ENCODE measurements at places on chromosomes 11 and 22.
A peak's percentile ranks its signal among the peaks of the same experiment; 100 is the strongest.

DNA sequence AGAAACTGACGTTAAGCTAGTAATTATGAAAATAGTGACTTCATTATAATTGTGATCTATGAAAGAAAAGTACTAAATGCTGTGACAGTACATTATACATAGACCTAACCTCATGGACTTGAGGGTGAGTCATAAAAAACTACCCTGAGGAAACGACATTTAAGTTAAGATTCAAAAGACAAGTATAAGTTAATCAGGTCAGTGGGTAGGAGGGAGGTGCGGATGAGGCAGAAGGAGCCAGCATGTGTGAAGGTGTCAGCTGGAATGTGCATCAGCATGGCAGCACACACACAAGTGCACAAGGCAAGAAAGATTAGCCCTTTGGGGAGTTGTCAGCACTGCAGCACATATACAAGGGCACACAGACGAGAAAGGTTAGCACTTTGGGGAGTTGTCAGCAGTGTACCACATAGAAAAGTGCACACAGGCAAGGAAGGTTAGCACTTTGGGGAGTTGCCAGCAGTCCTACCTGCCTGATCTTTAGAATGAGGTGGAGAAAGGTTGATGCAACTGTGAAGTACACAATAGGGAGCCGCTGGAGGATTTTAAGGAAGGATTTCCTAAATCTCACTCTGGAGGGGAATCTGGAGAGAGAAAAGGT, 31.6 kb upstream of the CAVIN3 start:
- no peak for DNase-seq

- no peak for DNase-seq
Measured at GRCh38 chr22:46863794-46864193, 101.3 kb downstream of the TBC1D22A start.

- no peak for DNase-seq
Measured at GRCh38 chr11:86901599-86901998, 53.6 kb downstream of the FZD4 start.

GRCh38 chr22:50114221-50115021, 24.6 kb downstream of the MOV10L1 start:
- no peak for DNase-seq

DNA sequence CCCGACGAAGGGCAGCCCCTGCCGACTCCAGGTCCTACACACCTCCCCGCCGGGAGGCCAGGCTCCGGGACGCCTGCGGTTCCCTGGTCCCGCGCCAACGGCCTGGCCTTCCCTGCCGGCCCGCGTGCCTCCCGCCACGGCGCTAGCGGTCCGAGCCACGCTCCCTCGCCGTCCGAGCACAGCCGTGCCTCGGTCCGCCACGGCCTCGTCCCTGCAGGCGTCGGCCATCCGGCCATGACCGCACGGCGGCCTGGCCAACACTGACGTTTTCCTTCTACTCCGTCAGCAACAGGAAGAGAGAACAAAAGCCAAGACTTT, 532 bp downstream of the EIF4G2 start:
- DNase-seq = no peak

GRCh38 chr11:36007127-36007655, 63.3 kb downstream of the LDLRAD3 start:
- DNase-seq = no peak

- no peak for DNase-seq
Measured at GRCh38 chr11:75603791-75604736, 42.0 kb downstream of the SERPINH1 start.

GRCh38 chr11:7413961-7414915, 71.1 kb upstream of the OLFML1 start:
- no peak for DNase-seq

- peak; percentile 57 for DNase-seq
Measured at GRCh38 chr11:1882265-1883238, 9.1 kb downstream of the PRR33 start.

DNA sequence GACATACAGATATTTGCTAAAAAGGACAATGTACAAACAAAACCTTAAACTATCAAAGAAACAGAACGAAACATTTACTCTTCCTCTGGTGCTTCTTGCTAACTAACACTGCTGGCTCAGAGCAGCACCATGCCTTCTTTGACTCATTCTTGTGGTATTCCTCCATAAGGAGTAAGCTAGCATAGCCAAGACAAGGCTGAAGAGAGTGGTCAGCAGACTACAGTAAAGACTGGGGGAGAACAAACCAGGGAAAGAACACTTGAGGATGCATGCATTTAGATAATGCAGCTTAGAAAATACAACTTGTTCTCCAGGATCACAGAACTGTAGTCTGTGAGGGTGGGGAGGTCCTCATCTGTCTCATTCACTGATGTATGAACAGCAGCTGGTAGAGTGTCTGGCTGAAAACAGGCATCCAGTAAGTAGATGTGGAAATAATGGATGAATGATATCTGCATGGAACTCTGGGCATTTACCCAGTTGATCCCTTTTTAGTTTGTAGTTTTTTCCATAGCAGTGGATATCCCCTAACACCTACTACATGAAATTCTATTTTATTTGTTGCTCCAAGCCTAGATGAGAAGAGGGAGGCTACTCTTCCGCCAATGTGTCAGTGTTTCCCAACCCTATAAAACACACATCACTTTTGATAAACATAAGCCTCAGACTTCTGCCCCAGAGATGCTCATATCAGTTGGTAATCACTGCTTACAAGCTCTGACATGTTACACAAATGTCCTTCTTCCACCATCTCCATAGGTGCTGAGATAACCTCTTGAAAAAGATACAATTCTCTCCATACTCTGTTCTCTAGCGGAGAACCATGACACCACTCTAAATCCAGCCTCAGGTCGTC, 7.3 kb downstream of the SNX19 start:
- DNase-seq = no peak

GRCh38 chr11:66450560-66450959, 11.9 kb upstream of the MRPL11 start:
- no peak for DNase-seq

DNA sequence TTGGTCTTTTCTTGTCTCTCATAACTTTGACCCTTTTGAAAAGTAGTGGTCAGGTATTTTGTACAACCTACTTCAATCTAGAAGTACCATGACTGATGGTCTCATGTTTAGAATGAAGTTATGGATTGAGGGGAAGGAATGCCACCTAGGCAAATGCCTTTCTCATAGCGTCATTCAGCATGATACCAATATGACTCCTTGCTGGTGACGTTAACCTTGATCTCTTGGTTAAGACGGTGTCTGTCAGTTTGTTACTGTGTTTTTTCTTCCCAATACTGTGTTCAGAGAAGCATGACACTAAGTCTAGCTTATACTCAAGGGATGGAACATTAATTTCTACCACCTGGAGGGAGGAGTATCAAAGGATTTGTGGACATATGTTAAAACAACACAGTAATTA, 130.9 kb downstream of the KIF18A start:
- DNase-seq = no peak

- no peak for DNase-seq
Measured at GRCh38 chr11:117706322-117706814, 90.6 kb downstream of the DSCAML1 start.

GRCh38 chr11:27882066-27882697, 181.9 kb upstream of the BDNF start:
- DNase-seq = no peak

GRCh38 chr11:71153005-71153390, 99.4 kb downstream of the SHANK2 start:
- no peak for DNase-seq

- no peak for DNase-seq
Measured at GRCh38 chr22:25134451-25134850, 65.2 kb upstream of the CRYBB3 start.

DNA sequence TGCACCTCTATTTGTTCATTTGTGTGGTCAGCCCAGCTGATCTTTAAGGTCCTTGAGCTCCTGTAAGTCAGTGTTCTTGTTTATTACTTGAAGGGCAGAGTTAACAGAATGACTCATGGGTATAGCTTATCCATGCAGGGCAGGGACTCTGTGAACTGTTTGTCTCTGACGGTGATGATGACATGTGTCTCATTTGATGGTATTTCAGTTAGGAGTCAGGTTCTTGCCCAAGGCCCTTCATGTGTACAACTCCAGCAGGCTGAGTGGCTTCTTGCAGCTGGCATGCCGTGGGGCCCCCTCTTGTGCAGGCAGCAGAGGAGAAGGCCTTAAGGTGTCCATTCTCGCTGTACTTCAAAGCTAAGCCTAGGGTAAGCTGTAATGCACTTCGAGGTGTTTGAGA, 165.1 kb downstream of the DBX1 start:
- no peak for DNase-seq

- no peak for DNase-seq
Measured at GRCh38 chr22:46445771-46446420, 91.5 kb downstream of the CELSR1 start.

GRCh38 chr11:2743427-2744110, 43.8 kb upstream of the KCNQ1OT1 start:
- no peak for DNase-seq

DNA sequence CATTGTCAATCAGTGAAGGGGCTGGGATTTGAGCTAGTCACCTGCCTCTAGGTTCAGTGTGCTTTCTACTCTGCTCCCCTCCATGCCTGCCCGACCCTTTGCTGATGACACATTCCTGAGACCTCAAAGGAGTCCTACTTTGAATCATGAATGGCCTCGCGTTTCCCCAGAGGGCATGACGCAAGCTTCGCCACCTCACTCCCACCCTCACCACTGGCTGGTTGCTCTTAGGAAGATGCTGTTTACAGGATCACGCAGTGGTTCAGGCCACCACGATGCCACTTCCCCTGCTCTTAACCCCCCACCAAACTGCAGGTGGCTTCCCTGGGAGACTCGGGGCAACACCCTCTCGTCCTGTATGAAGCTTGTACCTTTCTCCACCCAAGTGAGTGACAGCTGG, 62.9 kb upstream of the B3GAT1 start:
- no peak for DNase-seq

- DNase-seq = no peak
Measured at GRCh38 chr11:79397252-79397651, 43.6 kb downstream of the TENM4 start.

DNA sequence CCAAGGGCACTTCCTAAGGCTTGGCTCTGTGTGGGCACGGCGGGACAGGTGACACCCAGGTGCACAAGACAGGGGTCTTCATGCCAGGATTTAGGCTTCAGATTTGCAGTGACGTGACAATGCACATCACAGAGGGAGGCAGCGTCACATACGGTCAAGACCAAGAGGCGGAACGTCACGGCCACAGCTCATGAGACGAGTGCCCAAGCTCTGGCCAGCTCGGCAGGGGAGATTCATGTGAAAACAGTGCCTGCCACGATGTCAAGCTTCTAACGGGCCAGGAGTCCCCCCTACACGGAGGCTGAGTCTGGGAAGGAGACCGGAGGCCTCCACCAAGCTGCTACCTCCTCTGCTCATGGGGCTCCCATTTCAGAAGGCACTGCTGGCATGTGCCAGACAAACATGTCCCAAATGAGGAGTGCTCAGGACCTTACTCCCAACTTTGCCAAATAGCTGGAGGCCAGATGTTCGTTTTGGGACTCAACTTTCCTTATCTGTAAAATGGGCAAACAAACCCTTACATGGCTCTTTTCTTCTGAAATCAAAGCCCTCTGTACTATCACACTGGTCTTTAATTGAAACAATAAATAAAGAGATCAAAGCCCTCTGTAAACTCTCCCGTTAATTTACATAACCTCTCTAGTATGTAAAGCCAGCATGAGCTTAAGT, 16.6 kb downstream of the VPS37C start:
- DNase-seq = no peak

- no peak for DNase-seq
Measured at GRCh38 chr22:37459206-37459605, 27.0 kb downstream of the MFNG start.

GRCh38 chr22:43666457-43666856, 145.6 kb downstream of the EFCAB6 start:
- peak; percentile 50 for DNase-seq

- no peak for DNase-seq
Measured at GRCh38 chr22:46107753-46108563, 42.4 kb upstream of the PPARA start.

DNA sequence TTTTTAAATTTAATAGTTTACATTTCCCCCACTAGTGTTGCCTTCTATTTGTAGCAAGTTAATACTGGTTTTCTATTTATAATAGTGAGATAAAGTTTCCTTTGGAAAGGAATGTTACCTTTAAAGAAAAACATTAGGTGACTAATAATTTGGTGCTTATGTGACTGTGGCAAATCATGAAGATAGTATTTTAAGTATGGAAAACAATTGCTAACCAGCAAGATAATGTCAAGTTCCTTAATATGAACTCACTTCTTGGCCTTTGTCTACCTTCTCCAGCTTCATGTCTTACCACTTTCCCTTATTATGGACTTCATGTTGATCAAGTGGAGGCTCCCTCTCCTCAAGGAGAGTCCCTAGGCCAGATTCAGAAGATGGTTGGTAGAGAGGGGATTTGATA, 27.2 kb downstream of the ARHGEF12 start:
- no peak for DNase-seq

DNA sequence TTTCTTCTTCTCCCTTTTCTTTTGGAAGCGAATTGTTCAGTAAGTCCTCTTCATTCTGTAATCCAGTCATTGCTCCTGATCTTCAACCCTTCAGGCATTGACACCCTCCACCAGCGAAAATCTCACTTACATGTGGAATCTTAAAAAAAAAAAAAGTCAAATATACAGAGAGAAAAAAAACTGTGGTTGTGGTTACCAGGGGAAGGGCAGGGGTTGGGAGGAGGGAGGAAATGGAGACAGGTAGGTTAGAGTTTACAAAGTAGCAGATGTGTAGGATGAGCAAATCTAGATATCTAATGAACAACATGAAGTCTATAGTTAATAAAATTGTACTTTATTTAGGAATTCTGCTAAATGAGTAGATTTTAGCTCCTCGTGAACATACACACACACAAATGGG, 17.7 kb upstream of the TMEM123 start:
- no peak for DNase-seq

DNA sequence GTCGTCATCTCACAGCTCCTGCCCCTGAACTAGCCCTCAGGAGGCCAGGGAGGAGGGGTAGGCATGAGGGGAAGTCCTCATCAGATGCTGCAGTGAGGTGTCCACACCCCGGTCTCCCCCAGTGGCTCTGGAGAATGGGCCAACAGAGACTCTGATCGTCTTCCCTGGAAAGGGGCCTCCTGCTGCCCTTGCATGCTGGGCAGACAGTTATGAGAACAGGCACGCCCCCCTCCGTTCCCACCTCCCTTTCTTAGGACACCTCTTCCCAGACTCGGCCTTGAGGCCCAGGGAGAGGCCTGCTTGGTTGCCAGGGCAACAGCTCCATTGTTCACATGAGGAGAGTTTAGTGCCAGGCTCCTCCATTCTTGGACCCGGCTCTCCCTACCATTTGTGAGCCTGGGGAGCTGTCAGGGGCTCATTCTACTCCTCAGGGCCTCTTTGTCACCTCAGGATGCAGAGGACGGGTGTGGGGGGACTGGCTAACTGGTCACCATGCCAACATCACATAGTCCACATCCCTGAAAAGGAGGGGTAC, 157.7 kb downstream of the TTC17 start:
- DNase-seq = no peak

GRCh38 chr11:16977136-16977993, 36.8 kb downstream of the PLEKHA7 start:
- DNase-seq = no peak

DNA sequence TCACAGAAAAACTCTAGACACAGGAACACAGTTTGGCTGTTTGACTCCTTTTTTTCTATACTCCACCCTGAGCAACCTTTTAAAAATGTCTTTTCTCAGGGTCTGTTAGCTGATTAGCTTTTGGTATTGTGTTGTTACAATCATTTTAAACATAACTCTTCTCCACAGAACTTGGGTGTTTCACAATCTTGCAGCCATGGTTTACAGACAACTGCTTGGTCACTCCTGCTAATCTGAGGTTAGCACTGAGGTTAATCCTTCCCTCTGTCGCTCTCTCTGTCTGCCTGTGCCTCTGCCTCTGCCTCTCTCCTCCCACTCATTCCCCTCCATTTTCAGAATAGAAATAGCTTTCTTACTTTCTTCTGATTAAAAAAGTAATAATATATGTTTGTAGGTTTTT, 62.4 kb upstream of the ZBED5 start:
- no peak for DNase-seq
